Stimulated activated CD4-positive, alpha-beta T cell treated with anti-CD3 and anti-CD28 coated beads, Interleukin-12 subunit alpha, Interleukin-12 subunit beta, amount 100 ng/mL, for 24 hours (primary cell): ENCODE measurements at places on chromosomes 16 and 17.

DNA sequence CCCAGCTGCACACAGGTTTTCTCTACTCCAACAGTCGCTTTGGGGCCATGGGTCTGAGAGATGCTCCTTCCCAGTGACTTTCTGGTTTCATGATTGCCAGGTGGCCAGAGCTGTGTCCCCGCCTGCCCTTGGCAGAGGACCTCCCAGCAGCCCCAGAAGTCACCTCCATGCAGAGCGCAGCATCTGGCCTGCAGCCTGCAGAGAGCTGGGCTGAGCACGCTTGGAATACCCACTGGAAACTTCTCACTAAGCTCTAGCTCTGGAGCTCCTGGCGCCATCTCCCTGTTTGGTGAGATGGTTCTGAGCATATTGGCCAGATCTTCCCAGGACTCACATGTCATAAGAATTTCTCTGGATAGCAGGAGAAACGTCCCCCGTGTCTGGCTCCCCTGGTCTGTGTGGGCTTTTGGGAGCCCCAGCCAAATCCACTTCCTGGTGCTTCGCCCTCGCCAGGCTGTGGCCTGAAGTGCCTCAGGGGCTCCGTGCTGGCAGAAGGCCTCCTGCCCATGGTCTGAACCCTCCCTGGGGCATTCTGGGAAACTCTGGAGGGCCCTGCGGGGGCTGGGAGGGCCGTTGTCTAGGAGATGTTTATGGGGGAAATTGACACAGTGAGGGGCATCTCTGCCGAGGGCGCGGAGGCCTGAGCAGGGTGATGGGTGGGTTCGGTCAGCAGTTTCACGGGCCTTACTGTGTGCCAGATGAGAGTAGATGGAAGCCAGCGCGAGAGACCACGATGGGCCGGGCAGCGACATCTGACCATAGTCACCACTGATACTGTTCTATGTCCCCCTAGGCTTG is 73.2 kb upstream of the CIBAR2 start:
- DNase-seq, result no peak

DNA sequence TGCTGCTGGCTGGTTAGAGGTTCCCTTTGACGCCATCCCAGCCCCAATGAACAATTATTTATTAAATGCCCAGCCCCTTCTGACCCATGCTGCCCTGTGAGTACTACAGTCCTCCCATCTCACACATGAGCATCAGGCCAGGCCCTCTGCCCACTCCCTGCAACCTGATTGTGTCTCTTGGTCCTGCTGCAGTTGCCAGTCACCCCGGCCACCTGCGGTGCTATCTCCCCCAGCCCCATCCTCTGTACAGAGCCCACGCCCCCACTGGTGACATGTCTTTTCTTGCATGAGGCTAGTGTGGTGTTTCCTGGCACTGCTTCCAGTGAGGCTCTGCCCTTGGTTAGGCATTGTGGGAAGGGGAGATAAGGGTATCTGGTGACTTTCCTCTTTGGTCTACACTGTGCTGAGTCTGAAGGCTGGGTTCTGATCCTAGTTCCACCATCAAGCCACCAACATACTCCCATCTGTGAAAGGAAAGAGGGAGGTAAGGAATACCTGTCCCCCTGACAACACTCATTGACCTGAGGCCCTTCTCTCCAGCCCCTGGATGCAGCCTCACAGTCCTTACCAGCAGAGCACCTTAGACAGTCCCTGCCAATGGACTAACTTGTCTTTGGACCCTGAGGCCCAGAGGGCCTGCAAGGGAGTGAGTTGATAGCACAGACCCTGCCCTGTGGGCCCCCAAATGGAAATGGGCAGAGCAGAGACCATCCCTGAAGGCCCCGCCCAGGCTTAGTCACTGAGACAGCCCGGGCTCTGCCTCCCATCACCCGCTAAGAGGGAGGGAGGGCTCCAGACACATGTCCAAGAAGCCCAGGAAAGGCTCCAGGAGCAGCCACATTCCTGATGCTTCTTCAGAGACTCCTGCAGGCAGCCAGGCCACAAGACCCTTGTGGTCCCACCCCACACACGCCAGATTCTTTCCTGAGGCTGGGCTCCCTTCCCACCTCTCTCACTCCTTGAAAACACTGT is 11.3 kb downstream of the CX3CL1 start:
- no peak for DNase-seq

DNA sequence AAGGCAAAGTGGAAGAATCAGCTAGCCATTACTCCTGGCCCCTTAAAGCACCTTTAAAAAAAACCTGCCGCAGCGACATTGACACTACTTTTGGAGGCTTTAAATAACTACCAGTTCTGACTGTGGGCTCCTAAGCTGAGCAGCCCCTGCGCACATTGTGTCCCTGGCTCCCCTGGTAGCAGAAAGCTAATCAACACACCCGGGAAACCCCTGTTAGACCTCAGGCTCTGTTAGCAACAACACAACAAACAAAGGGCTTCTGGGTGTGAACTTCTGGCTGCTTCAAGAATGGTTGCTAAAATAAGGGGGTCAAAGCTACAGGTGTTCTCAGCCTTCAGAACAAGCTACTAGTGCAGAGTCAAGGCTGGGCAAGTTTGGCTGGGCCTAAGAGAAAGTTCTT is 83.6 kb downstream of the TMEM100 start:
- DNase-seq, result no peak

DNA sequence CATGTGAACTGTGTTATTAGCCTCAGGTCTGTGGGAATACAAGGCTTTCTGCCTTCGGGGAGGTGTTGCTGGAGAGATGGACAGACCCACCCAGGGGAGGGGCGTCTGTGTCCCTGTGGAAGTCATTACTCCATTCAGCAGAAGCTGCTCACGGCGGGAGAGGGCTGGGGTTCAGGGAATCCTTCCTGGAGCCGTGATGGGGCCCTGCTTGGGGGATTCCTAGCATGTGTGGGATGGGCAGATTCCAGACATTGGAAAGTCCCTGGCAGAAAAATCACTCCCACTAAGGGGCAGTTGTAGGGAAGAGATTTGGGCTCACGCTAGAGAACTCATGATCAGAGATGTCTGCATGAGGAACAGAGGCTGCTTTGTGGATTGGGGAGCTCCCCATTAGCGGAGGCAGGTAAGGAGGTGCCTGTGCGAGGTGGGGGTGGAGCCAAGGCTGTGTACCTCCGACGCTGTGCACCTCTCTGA is 56.3 kb upstream of the IL34 start:
- DNase-seq, result no peak

DNA sequence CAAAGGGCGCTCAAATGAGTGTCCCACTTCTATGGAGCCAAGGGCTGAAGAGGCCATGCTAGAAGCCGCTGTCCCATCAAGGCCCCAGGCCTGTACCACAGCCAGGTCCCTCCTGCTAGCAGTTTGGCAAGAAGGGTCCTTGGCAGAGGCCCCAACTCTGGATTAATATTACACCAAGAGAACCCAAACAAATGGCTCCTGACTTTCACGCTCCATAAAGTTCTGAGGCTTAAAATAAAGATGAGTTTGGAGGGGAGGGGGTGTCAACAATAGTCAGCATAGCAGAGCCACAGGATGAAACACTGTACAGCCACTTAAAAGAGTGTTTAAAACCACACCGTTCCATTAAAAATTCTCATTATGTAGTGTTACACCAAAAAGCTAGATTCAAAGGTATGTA is 30.5 kb downstream of the CUEDC1 start:
- no peak for DNase-seq

DNA sequence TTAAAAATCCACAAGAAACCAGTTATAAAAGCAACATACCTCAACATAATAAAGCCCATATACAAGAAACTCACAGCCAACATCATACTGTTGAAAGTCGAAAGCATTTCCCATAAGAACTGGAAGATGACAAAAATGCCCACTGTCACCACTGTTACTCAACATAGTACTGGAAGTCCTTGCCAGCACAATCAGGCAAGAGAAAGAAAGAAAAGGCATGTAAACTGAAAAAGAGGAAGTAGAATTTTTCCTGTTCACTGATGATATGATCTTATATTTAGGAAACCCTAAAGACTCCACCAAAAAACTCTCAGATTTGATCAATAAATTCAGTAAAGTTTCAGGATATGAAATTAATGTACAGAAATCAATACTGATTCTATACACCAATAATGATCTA is 45.1 kb downstream of the AHSP start:
- no peak for DNase-seq

DNA sequence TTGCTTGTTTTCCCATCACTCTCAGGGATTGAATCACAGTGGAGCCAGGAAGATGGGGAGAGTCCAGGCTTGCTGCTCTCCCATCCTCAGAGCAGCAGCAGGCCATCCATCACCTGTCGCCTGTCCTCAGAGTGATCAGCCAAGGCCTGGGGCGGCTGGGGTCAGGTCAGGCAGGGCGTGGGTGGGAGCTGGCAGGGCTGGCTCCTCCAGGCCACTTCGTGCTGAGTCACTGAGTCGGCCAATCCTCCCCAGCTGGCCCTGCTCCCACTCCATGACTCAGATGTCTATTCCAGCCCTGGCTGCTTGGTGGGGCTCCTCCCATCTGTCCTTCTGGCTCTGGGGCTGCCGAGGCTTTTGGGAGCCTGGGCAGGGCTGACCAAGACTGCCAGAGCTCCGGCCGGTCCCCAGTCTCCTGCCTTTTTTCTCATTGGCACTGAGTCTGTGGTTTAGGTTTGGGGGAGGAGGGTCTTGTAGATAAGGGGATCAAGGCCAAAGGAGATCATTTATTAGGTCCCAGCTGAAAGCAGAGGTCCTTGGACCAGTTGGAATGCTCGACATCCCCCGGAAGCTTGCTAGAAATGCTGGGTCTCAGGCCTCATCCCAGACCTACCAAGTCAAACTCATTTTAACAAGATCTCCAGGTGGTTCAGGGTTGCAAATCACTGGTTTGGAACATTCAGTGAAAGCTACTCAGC is 72.7 kb downstream of the ABCC1 start:
- DNase-seq, result no peak

GRCh38 chr16:84973236-84973635 is 38.1 kb downstream of the ZDHHC7 start:
- no peak for DNase-seq

GRCh38 chr16:84020353-84020752 is 22.2 kb downstream of the SLC38A8 start:
- no peak for DNase-seq

GRCh38 chr17:42849451-42850181 is 1.4 kb upstream of the AOC3 start:
- DNase-seq, result no peak

DNA sequence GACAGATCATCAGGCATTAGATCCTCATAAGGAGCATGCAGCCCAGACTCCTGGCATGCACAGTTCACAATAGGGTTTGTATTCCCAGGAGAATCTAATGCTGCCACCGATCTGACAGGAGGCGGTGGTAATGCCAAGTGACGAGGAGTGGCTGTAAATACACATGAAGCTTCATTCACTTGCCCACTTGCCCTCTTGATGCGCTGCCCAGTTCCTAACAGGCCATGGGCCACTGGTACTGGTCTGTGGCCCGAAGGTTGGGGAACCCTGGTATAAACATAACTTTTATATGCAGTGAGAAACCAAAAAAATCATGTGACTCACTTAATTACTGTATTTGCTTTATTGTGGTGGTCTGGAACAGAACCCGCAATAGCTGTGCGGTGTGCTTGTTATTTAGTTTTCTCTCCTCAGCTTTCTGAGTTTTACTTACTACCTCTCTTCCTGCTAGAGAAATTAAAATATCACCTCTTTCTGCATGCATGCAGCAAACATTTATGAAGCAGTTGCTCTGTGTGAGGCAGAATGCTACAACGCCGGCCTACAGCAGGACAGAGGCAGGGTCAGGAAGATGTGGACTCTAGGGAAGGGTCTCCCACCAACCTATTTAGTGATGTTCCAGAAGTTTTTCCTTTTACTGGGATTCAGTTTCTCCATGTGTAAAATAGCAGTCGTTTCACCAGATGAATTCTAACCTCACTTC is 151.3 kb downstream of the MAF start:
- DNase-seq, result no peak

DNA sequence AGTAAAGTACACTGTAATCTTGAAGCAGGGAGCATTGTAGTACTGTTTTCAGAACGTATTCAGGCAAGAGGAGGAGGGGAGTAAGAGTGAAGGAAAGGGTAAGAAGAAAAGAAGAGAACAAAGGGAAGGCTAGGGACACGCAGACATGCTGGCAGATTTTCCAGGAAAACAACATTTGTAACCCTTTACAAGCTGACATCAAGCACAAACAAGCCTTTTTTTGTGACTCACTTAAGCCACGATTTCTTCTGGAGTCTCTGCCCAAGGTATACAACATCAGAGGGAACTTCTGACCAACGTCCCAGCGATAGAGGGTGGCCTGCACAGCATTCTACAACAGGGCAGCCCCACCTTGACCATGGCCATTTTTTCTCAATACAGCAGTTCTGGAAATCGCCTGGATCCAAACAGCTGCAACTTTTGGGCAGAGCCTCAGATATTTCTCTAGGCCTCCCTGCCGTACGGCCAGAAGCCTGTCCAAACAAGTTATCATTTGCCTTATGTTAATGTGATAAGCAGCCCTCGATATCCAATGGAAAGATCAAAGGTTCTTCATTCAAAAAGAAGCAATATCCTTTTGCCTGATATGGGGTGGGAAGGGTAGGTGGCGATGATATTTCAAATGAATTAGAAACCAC is 247.3 kb downstream of the ZFHX3 start:
- no peak for DNase-seq

- no peak for DNase-seq
These were observed 136.9 kb downstream of the TMEM132E start for GRCh38 chr17:34716291-34716690.

DNA sequence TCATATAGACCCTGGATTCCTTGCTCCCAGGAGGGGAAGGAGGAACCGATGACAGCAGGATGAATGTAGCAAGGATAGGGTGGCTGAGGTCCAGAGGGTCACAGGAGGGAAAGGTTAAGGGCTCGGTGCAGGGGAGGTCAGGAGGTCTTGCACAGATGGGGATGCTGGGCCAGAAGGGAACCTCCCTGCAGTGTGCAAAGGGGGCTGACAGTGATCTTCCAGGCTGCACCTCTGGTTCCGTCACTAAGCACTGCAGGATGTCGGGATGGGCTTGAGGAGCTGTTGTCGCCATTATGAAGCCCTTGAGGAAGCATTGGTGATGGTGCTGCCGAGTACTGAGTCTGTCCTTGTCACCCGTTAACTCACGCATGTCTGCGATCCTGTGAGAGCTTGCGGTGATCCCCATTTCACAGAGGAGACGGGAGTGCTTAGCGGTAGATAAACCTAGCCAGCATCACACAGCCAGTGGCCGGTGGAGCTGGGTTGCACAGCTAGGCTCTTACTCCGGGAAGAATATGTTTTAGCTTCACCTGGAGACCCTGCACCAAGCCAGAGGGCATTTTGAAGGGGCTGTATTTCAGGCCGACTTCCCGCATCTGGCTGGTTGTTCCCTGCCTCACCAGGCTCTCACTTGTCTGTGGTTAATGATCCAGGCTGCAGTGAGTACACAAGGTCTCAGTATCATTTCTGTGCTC is 120.4 kb downstream of the SNX29 start:
- no peak for DNase-seq

GRCh38 chr17:62933501-62934385 is 32.3 kb upstream of the TANC2 start:
- DNase-seq, result no peak

DNA sequence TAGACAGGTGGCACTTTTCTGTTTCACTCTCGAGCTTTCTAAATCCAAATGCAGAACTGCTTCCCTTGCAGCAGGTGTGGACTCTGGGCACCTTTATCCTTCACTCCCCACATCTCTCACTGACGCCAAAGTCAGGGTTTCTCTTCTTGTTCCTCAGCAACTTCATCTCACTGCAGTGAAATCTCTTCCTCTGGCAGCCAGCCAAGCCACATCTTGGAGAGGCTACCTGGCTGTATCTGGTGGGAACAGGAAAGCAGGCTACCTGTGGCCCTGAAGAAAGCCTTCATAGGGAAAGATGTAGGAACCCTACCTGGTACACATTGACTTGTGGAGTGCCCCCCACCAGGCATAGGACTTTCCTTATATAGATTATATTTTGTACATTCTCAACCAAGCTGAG is 159.1 kb downstream of the UTP18 start:
- no peak for DNase-seq
